H54 (cell line): ENCODE measurements at places on chromosomes 5 and 9.

DNA sequence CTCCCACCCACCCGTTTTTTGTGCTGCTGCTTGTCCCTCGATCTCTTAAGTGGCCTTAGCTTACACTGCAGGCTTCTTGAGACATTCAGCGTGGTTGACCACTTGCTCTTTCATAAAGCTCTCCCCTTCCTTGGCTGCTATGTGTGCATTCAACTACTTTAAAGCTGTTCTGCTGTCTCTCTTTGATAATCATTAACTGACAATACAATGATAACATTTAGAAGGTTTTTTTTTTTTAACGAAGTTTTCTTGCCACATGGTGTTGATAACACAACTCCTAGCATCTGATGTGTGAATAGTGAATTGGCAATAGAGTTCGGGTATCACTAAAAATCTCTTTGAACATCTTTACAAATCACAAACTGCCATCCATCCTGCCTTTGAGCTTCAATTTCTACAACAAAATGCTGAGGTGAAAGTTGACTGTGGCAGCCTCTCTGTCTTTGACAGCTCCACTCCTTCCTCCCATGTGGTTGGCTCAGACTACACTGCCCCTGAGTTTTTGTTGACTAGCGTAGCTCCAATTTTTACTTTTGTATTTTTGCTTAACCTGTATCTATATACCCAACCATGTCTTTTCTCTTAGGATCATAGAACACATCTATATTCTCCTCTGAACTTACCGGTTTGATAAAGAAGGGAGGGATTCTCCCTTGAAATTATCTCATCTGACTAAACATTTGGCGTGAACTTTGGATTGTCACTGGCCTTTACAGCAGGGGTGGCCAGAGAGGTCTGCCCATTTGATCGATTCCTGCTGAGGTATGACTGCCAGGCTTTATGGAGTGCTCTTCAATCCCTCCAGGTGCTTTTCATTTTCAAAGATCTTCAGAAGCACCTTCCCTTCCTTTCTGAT, 409.4 kb upstream of the CD180 start:
- DNase-seq: no peak

DNA sequence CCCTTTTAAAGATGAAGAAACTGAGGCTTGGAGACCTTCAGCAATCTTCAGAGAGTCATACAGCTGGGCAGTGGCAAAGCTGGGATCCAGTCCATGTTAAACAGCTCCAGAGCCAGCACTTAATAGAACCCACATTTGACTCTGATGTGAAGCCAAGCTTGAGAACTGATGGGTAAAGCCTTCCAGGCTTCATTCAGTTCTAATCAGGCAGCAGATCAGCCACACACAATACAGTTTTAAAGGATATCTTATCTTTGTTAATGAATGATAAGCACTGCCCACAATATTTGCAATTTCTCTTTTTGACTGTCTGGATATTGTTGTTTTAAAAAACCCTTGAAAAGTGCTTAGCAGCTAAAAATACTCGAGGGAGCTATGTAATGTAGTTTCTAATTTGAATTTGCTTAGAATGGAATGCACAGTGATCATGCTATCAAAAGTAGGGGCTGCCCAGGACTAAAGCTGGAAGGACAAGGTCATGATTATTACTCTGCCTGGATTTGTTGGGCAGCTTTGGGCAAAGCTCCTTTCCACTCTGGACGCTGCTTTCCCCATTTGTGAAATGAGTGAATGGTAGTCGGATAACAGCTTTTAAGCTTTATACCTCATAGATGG, 31.3 kb upstream of the HTR4 start:
- no peak for DNase-seq

- no peak for DNase-seq
Measured at GRCh38 chr5:169430671-169431070, 129.7 kb upstream of the SLIT3 start.

DNA sequence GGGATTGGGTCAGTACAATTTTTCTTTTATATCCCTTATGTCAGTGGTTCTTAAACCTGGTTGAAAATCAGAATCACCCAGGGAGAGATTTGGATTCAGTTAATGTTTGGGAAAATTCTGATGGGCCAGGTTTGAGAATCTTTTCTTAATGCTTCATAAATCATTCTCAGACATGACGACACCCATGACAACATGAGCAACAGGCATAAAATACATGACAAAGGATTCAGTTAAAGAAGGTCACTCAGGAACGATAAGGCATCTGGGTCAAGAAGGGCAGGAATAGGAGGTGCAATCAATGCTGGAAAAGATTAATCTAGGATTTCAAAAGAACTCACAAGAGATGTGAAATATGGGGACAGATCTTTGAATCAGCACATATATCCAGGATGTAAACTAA, 41.8 kb downstream of the ELOVL7 start:
- DNase-seq: no peak

DNA sequence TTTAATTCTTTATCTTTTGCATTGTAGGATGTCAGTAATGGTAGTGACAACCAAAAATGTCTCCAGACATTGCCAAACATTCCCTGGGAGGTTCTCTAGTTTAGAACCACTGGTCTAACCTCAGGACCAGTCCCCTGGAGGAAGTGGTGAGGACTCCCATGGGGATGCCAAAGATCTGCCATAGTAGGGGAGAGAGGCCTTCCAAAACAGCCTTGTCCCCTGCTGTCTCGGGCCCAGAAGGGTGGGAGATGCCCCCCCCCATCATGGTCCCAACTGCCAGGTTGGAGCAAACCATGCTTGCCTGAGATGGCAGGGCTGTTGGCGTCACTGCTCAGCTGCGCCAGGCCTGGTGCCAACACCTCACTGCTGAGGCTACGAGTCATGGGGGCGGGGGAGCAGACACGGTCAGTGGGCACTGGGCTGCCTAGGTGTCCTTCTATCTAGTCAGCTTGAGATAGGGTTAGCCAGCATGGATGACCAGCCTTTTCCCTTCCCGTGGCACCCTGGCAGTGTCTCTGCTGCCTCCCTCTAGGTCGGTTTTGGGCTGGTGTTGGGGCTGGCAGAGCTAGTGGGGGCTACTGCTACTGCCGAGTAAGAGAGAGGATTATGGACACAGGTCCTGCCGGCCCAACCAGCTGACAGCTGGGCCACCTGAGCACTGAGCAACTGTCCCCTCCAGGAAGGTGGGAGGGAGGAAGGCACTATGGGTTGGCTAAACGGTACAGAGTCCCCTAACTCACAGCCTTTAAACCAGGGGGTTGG, 8.3 kb upstream of the CXXC5 start:
- no peak for DNase-seq

DNA sequence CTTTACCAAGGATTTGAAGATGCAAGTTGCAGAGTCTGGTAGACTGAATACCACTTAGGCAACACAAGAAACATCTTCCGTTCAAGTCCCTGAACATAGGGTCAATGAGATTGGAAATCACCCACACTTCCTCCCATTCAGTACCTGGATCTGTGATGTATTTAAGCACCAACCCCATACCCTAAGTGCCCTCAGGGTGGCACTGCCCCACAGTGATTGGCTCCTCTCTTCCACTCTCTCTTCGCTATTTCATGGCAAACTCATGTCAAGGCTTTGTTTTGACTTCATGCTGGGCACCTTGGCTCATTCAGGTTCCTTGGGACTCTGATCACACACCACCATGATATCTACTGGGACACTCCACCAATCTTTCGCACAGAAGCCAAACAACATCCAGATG, 53.7 kb downstream of the GGTA1 start:
- no peak for DNase-seq

GRCh38 chr9:14021871-14022525, 291.9 kb downstream of the NFIB start:
- DNase-seq: no peak

DNA sequence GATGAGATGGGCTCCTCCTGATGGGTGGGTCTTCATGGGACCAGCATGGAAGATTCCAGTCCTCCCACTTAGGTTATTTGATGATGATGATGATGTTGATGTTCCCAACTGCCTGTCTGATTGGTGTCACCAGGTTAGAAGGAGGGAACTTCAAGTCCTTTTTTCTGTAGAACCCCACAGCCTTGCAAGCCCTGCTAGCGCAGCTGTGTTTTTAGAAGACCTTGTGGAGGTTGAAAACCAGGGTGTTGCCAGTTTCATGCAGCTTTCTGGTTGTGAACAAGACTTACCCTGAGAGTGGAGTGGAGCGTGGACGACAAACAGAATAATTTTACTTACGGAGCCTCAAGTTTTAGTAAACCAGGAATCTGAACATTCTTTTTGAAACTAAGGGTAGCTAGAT, 83.0 kb downstream of the TRIO start:
- DNase-seq: no peak
